ENCODE measurements at places on chromosomes 6 and 20.

GRCh38 chr20:61288331-61288784, 36.3 kb downstream of the CDH4 start:
- no peak for DNase-seq

- no peak for DNase-seq
Measured at GRCh38 chr6:159935065-159935464, 33.8 kb upstream of the IGF2R start.

- no peak for DNase-seq
Measured at GRCh38 chr6:21840428-21840827, 246.9 kb downstream of the SOX4 start.

- DNase-seq, result no peak
Measured at GRCh38 chr20:35699957-35700624, 886 bp downstream of the ROMO1 start.

- DNase-seq, result no peak
Measured at GRCh38 chr6:79864001-79864400, 83.4 kb downstream of the ELOVL4 start.

DNA sequence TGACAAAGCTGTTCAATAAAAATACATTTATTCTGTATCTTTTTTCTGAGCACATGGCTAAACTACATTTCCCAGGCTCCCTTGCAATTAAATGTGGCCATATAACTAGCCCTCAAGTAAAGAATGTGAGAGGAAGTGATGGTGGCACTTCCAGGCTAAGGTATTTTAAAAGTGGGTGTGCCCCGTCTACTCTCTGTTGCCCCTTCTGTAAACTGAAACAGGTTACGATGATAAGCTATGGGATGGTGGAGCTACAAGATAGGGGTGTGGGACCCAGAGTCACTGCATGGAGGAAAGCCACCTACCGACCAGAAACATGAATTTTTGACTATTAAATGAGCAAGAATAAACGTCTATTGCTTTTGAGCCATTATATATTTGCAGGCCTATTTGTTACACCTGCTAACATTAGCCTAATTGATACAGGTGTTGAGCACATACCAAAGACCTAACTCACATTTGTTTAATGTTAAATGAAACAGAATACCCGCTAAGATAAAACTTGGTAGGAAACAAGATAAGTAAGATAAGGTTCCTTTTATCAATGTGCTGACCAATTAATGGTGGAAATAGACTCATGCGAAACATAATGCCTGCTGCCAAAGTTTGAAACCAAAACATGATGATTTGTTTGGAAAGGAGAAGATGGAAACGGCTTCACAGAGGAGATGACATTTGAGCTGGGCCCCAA, 3.1 kb downstream of the FYN start:
- DNase-seq, result no peak

DNA sequence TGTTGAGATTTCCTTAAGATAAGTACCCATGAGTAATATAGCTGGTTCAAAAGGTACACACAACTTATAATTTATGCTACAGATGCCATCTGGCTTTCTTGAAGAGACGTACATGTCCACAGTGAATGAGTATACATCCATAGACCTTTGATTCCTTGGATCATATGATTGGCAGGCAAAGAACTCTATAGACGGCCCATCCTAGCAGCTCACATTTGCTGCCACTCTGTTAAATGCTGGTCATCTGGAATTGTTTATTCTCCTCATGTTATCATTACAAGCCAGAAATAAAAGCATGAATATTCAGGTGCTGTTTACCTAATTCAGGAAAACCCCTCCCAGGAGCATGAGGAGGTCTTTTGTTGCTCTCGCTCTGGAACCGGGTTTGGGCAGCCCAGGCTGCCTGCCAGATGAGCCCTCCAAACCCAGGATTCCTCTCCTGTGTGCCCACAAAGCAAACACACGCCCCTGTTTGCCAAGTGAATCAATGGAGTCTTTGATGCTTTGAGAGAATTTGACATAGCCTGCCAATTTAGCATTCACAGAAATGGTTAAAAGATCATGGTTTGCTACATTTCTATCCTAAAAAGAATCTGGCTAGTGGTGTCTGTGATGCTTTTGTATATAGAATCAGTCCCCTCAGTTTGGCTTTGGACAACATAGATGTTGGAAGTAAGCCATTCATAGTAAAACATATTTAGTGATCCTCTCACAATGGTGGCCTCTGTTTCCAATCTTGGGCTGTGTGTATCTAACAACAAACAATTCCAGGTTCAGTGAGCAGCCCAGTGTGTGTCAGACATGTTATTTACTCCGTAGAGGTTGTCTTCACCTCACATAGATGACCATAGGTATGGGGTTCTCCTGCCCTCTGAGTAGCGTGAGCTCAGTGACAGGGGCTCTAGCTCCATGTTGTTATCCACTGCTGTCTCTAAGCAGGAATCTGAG, 17.5 kb upstream of the PLCG1 start:
- DNase-seq, result no peak

- no peak for DNase-seq
Measured at GRCh38 chr20:57620274-57620990, at the start of gene ZBP1. Gene ZBP1 (minus strand): TSS chr20:57620426. CDS start chr20:57620295, 131 bp downstream.
